AG08395 (cell line): ENCODE measurements at places on chromosomes 5 and 9.

GRCh38 chr5:160327818-160328217, 15.5 kb upstream of the CCNJL start:
- DNase-seq = no peak

DNA sequence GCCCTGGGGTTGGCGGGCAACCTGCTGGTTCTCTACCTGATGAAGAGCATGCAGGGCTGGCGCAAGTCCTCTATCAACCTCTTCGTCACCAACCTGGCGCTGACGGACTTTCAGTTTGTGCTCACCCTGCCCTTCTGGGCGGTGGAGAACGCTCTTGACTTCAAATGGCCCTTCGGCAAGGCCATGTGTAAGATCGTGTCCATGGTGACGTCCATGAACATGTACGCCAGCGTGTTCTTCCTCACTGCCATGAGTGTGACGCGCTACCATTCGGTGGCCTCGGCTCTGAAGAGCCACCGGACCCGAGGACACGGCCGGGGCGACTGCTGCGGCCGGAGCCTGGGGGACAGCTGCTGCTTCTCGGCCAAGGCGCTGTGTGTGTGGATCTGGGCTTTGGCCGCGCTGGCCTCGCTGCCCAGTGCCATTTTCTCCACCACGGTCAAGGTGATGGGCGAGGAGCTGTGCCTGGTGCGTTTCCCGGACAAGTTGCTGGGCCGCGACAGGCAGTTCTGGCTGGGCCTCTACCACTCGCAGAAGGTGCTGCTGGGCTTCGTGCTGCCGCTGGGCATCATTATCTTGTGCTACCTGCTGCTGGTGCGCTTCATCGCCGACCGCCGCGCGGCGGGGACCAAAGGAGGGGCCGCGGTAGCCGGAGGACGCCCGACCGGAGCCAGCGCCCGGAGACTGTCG, 976 bp downstream of the RXFP3 start:
- DNase-seq = no peak

GRCh38 chr5:1549475-1550030, 25.8 kb upstream of the LPCAT1 start:
- no peak for DNase-seq

GRCh38 chr5:93192683-93193082, 388.3 kb downstream of the NR2F1-AS1 start:
- no peak for DNase-seq

GRCh38 chr5:99795031-99795430, 740.1 kb upstream of the FAM174A start:
- no peak for DNase-seq

DNA sequence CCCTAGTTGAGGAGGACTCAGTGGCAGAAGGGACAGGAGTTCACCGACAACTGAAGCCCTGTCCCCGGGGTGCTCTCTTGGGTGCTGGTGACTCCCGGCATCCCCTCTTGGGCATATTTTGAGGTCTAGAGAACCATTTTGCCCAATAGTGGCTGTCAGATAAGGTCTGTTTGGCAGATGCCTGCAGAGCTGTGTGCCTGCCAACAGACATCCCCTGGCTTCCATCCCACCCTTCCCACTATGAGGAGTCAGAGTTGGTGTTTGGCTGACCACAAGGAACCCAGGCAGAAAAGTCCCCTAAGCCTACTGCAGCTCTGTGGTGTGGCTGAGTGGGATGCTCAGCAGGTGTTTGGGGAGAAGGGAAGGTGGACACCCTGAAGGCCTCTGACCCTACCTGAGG, 207.0 kb downstream of the AUH start:
- peak; percentile 39 for DNase-seq

GRCh38 chr5:168793841-168794837, 215.0 kb upstream of the PANK3 start:
- peak; percentile 90 for DNase-seq

GRCh38 chr5:80877592-80877991, 82.6 kb upstream of the RASGRF2 start:
- DNase-seq = no peak

DNA sequence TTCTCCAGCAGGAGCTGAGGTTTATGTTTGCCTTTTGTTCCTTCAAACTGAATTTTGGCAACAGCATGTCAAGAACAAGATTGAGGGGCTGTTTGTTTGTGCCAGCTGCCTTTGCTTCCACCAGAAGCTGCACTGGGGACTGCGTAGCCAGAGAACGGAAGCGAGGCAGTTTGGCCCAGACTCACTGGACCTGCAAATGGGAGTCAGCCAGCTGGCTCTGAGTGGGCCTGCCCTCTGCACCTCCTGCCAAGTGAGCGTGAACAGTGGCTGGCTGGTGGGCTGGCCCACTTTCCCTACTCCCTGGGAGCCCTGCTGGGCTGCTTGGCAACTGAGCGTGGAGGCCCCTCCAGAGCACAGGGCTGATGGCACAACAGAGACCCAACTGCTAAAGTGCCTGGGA, 111.6 kb downstream of the GALNT10 start:
- no peak for DNase-seq

DNA sequence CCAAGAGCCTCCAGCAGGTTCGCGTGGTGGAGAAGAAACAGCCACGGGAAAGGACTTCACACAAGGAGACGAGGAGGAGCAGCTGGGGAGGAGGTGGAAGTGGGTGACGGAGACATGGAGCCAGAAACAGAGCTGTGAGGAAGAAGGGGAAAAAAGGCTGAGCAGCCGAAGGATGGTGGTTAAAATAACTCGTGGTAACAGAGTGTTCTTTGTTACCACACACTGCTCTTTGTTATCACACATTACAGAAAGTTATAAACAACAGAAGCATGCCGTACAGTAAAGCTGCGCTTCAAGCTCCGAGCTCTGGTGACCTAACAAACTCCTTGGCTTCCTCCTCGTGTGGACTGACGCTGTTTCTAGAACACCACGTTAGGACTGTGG, 215.4 kb downstream of the GLIS3 start:
- DNase-seq = no peak

DNA sequence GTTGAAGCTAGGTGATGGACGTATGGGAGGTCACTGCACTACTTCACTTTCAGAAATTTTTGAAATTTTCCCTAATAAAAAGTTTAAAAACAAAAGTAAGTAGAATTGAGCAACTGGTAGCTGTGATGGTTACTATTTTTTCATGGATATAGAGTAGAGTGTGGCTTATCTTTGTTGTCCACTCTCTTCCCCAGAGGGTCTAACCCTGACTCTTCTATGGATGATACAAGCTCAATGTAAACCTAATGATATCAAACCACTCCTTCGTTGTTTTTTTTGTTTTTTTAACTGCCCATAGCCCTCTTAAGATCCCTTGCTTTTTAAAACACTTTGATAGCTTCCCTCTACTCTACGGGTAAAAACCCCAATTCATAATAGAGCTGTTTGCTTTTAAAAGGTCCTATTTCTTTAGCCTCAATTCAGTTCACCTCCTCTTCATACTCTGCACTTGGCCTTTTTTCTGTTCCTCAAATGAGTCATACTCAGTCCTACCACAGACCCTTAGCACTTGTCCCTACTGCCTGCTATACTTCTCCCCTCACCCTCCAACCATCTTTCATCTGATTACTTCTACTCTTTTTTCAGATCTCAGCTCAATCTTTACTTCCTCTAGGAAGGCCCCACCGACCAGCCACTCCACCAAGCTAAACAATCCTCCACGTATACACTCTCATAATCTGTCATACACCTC, 2.6 kb downstream of the HDAC3 start:
- DNase-seq = no peak

GRCh38 chr9:17004500-17004899, 130.3 kb upstream of the CNTLN start:
- DNase-seq = no peak

GRCh38 chr5:24693609-24694008, 48.8 kb upstream of the CDH10 start:
- DNase-seq = no peak

DNA sequence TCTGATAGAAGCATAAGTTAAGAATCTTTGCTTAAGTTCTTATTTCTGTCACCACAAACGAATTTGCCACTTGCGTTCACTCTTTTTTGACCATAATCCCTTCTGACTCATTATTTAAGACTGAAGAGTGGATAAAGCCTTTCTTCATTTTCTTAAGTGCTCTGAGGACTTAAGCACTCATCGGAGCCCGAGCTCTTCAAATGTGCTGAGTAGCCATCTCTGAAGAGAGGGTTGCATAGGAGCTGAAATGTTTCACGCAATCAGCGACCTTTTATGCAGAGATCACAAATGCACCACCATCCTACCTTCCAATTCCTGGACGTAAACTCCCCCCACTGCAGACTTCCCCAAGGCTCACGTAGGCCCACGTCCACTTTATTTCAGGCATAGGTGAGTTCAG, 699.2 kb downstream of the IRX1 start:
- DNase-seq = no peak
